Osteocyte (in vitro differentiated cells): ENCODE measurements at places on chromosomes 6 and 20. TPM values are rescaled to one million over a fixed set of nuclear protein-coding genes. Genes with fewer than 3 reads are reported as not detected.

TMEM200A gene
- total RNA-seq: 11.2 and 11.5 TPM in 2 replicates

CDH26 gene
- 0.16 and 0.46 TPM in 2 replicates for total RNA-seq

TMEM217 gene
- 3.5 and 5.0 TPM in 2 replicates for total RNA-seq

SIRPB2 gene
- not detected in 2 replicates for total RNA-seq

SLPI gene
- total RNA-seq: not detected in 2 replicates

DEFB132 gene
- total RNA-seq: not detected in 2 replicates

DNA sequence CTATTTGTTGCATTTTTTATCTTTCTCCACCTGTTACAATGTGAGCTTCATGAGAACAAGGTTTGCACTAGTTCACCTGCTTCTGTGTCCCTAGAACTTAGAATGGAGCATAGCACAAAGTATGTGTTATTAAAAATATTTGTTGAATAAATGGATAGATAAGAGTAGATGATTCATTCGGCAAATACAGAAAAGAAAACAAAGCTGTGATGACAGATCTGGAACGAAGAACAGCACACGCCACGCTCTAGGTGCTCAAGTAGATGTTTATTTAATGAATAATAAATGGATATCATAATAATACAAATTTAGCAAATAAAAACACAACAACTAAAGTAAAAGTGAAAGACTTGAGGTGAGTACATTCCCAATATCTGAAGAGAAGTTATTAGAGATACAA is 273.1 kb downstream of the HAO1 start:
- no peak overlapping the region for H3K4me3 ChIP-seq
- no peaks in the 10 kb centered on the region for H3K4me1 ChIP-seq
- DNase-seq: no peak
- no peaks in the 10 kb centered on the region for H3K36me3 ChIP-seq

GRCh38 chr6:89794324-89794723 is 25.3 kb downstream of the MDN1 start:
- peaks cover 9% of the 10 kb centered on the region for H3K4me1 ChIP-seq
- H3K36me3 ChIP-seq: peaks cover 13% of the 10 kb centered on the region
- H3K4me3 ChIP-seq: no peak overlapping the region
- no peaks in the 10 kb centered on the region for H3K27me3 ChIP-seq
- no peak for DNase-seq

DNA sequence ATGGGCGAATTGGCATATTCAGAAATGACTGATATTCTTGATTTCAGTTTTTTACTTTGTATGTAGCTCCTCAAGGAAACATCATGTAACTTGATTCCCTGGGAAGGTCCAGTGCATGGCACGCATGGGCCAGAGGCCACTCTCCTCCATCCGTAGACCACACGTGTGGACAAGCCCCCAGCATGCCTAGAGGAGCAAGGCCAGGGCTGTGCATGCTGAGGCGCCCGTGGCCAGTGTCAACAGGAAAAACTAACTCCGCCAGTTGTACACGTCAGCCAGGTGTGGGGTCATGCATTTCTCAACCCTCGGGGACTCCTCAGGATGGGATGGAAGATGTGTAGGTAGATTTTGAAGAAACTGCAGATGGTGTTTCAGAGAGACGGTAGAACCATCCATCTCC is 37.8 kb upstream of the CD93 start:
- no peaks in the 10 kb centered on the region for H3K36me3 ChIP-seq
- H3K27ac ChIP-seq: no peak overlapping the region
- peaks cover 6% of the 10 kb centered on the region for H3K4me1 ChIP-seq
- no peak for DNase-seq
- no peaks in the 10 kb centered on the region for H3K27me3 ChIP-seq
- no peak overlapping the region for H3K4me3 ChIP-seq

GRCh38 chr6:21601339-21601923 is 7.9 kb downstream of the SOX4 start:
- H3K4me3 ChIP-seq: no peak overlapping the region
- H3K27me3 ChIP-seq: no peaks in the 10 kb centered on the region
- H3K36me3 ChIP-seq: peaks cover 46% of the 10 kb centered on the region
- no peak overlapping the region for H3K27ac ChIP-seq

DNA sequence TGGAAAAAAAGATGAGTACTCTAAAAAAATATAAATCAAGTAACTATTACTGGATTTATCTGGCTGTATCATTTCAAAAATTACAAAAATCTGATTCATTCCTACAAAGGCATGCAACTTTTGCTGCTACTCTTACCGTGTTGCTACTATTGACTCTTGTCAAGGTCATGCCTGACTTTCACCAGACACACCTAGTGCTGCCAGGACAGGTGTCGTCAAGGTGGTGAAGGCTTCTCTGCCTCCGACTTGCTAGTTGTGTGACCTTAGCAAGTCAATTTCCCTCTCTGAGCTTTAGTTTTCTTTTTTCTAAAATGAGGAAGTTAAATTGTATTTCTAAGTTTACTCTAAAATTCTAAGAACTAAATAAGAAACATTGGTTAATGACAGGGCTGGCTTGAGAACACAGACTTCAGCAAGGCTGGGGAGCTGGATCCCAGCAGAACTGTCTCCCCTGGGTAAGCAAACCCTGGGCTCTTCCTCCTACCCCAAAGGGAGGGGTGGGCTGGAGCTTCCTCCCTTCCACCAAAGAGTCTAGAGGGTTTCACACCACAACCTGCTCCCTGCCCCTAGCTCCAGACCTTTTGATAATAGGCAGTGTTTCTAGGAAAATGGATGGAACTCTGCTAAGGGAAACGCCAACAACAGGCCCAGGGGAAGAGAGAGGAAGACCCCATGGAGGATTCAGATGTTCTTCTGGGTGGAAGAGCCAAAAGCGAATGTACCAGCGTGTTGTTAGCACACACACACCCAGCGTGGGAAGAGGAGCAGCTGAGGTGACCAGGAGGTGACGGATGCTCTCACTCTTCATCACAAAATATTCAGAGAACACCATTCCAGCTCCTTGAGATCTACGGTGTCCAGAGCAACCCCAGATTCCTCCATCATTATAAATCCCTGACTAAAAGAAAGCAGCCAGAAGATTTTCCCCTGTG is 47.9 kb upstream of the CITED2 start:
- H3K27ac ChIP-seq: no peak overlapping the region
- H3K4me3 ChIP-seq: no peak overlapping the region
- H3K4me1 ChIP-seq: peaks cover 10% of the 10 kb centered on the region
- no peaks in the 10 kb centered on the region for H3K36me3 ChIP-seq

DNA sequence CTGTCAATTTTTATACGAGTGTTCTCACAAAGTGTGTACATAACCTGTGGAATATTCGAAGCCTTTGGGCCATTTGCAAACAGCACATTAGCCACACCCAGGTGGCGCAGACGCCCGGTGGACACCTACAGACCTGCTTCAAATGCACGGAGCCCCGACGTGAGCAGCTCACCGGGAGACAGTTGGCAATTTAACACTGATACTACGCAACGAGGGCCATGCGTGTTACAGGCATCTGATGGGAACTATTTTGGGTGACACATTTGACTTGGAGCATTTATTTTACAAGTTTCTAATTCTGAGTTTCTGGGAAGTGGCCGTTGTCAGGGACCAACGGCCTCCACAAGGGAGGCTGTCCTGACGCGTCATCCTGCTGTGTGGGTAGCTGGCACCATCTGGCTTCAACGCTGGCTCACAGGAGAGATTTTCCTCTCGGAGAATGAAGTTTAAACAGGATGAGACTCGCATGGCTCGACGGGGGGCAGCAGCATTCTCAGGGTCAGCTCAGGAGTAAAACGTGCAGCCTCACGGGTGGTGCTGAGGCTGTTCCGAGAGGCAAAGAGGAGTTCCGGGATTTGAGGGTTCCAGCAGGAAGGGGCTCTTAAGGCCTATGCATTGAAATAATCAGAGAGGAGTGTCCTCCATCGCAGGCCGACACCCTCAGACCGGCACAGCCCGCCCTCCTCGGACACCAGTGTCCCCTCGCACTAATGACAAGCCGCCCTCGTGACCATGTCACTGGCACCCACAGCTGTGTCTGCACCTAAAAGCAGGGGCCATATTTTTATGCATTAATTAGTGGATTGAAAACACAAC is 207.4 kb downstream of the DLL1 start:
- no peak overlapping the region for H3K27ac ChIP-seq
- H3K4me3 ChIP-seq: no peak overlapping the region
- DNase-seq: no peak
- peaks cover 2% of the 10 kb centered on the region for H3K27me3 ChIP-seq

GRCh38 chr20:36859700-36860330 is 16.1 kb upstream of the TLDC2 start:
- H3K27ac ChIP-seq: peak overlapping the region; percentile 43
- H3K36me3 ChIP-seq: peaks cover 5% of the 10 kb centered on the region
- no peak overlapping the region for H3K4me3 ChIP-seq
- no peaks in the 10 kb centered on the region for H3K27me3 ChIP-seq

GRCh38 chr20:49808753-49809152 is 3.9 kb upstream of the SLC9A8 start:
- peaks cover 19% of the 10 kb centered on the region for H3K4me1 ChIP-seq
- no peaks in the 10 kb centered on the region for H3K36me3 ChIP-seq
- no peak overlapping the region for H3K4me3 ChIP-seq
- no peak for DNase-seq

- peaks cover 18% of the 10 kb centered on the region for H3K27me3 ChIP-seq
- peaks cover 14% of the 10 kb centered on the region for H3K4me1 ChIP-seq
- H3K4me3 ChIP-seq: peak overlapping the region; percentile 54
Measured at GRCh38 chr6:79869600-79870084, 77.7 kb downstream of the ELOVL4 start.

DNA sequence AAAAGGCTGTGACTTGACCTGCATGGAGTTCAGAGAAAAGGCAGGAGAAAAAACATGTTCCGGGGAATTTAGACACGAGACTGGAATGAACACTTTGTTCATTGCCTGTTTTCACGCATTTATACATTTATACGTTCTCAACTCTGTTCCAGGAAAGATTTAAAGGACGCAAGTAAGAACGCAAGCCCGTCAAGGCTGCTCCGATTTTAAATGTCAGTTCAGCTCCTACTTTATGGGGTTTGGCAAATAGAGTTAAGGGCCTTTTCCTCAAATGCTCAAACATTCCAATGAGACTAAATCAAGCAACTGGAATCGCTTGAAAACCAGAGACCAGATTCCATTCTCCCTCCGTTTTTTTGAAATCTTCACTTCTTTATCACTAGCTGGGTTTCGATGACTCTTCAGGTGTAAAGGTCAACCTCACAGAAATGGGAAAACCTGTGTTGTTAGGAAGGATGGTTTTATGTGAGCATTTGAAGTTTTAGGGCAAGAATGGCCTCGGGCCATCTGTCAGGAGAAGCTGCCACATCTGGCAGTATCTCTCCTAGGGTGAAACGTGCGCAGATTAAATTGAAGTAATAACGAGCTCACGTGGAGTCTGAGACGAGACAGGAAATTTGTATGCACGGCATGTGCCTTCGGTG is 24.9 kb downstream of the TTLL2 start:
- peaks cover 45% of the 10 kb centered on the region for H3K27me3 ChIP-seq
- peak; percentile 19 for DNase-seq
- no peak overlapping the region for H3K27ac ChIP-seq
- H3K4me1 ChIP-seq: peaks cover 9% of the 10 kb centered on the region
- no peaks in the 10 kb centered on the region for H3K36me3 ChIP-seq
- peak overlapping the region; percentile 69 for H3K4me3 ChIP-seq

DNA sequence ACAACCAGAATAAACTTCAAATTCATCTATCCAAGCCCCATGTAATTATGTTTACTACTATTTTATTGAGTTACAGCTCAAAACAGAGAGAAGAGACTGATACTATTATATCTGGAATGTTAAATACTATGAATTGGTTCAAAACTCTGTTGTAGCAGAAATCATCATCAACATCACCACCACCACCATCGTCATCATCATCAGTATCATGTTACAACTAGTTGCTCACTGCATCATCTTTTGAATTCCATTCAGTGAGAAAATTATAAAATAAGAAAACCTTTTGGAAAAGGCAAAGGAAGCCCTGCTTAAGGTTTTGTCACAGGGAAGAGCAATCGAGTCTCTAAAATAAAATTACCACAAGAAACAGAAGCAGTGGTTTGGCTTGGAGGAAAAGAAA is 36.2 kb upstream of the THEMIS start:
- H3K4me1 ChIP-seq: peaks cover 35% of the 10 kb centered on the region
- H3K4me3 ChIP-seq: no peak overlapping the region
- DNase-seq: no peak

DNA sequence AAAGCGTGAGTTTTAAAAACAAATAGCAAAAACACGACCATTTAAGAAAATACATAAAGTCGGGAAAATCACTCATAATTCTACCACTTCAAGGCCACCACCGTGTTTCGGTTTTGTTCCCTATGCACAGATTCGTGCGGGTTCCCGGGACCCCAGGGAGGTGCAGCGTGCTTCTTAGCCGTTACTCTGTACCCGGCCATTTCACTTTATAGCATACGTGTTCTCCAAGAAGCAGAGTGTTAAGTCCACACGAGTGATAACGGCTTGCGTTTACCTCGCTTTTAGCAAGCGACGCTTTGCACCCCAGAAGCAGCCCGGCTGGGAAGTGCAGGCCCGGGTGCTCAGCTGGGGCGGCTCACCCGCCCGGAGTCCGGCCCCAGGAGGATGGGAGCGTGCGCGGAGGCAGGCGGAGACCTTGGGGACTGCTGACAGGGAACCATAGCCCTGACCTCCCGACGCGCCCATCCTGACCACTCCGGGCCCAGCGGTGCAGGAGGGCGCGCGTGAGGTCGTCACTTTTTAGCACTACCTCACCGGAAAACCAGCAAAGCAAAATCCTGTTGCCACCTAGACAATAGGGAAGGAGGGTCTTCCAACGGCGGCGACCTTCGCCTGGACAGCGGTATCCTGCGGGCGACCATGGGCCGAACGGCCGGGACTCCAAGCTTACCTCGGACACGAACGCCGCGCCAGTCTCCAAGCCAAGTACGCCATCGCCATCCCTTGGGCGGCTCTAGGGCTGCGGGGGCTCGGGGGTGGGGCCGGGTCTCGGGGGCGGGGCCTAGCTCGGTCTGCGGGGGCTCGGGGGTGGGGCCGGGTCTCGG is at the start of gene ECI2:
ECI2 (minus strand) TSS at position 735 of the 824 bp plus-strand sequence; CDS start at position 720, 15 bp downstream.
- H3K27me3 ChIP-seq: no peaks in the 10 kb centered on the region
- H3K27ac ChIP-seq: peak within 1 kb of the TSS; percentile 88
- H3K4me3 ChIP-seq: peak within 1 kb of the TSS; percentile 88
- DNase-seq: peak; percentile 87
- peaks cover 18% of the 10 kb centered on the region for H3K36me3 ChIP-seq

DNA sequence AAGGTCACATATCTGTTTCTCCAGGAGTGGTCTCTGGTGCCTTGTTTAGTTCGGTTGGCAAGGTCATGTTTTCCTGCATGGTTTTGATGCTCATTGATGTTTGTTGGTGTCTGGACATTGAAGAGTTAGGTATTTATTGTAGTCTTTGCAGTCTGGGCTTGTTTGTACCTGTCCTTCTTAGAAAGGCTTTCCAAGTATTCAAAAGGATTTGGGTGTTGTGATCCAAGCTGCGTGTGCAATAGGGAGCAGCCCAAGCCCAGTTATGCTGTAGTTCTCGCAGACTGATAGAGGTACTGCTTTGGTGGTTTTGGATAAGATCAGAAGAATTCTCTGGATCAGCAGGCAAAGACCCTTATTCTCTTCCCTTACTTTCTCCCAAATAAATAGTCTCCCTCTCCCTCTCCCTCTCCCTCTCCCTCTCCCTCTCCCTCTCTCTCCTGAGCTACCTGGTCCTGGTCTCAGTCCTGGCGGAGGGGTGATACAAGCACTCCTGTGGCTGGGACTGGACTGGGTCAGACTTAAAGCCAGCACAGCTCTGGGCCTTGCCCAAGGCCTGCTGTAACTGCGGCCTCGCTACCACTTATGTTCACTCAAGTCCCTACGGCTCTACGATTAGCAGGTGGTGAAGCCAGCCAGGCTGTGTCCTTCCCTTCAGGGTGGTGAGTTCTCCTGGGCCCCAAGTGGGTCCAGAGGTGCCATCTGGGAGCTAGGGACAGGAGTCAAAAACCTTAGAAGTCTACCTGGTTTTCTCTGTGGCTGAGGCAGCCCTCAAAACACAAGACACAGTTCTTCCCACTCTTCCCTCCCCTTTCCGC is 27.3 kb upstream of the GRM4 start:
- no peak for DNase-seq
- no peaks in the 10 kb centered on the region for H3K4me1 ChIP-seq
- no peak overlapping the region for H3K4me3 ChIP-seq
- no peaks in the 10 kb centered on the region for H3K36me3 ChIP-seq
